Activated CD4-positive, CD25-positive, alpha-beta regulatory T cell (primary cell): ENCODE measurements at places on chromosomes 4 and X.

DNA sequence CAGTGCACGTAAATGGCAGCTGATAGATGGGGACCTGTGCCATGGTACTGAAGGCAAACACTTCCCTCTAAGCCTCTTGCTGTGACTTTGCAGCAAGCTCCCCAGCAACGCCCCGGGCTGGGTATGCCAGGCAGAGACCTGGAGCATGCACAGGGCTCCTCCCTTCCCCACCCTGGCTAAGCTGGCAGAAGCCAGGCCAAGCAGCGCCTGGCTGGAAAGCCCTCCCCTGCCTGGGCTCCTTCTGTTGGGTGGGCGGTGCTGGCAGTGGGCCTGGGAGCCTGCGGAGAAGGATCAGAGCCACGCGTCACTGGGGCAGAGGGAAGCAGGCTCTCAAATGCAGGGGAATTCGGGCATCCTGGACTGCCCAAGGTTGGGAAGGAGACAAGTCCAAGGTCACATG is 3.6 kb downstream of the ATP2B3 start:
- DNase-seq = no peak

- DNase-seq = no peak
Observed at GRCh38 chr4:139770361-139770760, 104.7 kb downstream of the MGST2 start.

DNA sequence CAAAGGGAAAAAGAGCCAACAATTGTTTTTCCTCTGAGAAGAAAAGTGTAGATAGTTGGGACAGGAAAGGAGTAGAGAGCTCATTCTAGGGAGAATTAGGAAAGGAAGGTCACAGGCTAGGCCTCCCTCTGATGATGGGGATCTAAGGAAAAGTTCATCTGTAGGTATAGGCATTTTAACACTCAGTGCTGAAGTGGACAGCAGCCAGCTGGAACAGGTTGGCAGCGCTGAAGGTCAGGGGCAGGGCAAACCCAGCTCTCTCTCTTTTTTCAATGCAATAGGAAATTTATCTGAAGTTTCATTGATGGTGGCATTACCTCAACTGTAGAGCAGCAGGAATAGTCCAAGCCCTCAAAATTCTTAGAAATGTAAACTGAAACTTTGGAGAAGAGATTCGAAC is 98.5 kb upstream of the ETNPPL start:
- DNase-seq = no peak

DNA sequence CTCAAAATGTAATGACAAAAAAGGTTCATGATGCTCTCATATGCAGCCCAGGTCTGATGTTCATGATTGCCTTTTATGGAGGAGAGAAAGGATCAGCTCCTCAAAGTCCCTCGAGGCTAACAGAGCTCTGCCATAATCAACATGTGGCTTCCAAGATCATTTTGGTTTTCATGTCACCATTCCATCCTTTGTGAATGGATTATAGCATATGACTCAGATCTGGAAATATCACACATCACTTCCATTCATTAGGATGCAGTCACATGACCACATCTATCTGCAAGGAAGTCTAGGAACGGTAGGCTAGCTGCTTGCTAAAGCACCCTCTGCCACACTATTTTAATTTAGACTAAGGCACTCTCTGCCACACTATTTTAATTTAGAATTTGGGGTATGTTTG is 77.6 kb downstream of the COX18 start:
- DNase-seq = no peak

DNA sequence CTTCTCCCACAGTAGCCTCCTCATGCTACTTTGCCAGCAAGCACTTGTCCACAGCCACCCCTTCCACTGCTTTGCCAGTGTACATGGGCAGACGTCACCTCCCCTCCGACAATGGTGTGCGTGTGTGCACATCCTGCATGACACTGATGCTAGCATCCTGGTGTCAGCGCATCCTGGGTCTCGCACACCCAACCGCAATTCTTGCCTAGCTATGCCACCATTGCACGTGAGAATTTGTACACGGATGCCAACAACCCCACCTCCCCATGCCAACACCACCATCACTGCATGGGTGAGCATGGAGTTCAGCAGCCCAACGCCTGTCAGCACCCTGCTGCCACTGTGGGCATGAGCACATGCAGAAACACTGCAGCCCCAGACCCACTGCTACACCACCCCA is 550.0 kb downstream of the STPG2 start:
- no peak for DNase-seq

GRCh38 chrX:133646719-133647116 is 231.4 kb upstream of the GPC4 start:
- no peak for DNase-seq

GRCh38 chrX:25096522-25097045 is 80.8 kb upstream of the ARX start:
- no peak for DNase-seq

DNA sequence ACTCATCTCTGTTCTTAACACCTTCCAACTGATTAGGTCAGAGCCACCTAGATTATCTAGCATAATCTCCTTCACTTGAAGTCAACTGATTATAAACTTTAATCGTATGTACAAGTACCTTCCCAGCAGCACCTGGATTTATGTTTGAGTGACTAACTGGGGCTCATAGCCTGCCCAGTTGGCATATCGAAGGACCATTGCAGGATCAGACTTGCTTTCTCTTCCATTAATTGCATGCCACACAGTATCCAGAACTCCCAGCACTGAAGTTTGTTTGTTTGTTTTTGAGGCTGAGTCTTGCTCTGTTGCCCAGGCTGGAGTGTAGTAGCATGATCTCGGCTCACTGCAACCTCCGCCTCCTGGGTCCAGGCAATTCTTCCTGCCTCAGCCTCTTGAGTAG is 27.9 kb downstream of the GRK4 start:
- no peak for DNase-seq

DNA sequence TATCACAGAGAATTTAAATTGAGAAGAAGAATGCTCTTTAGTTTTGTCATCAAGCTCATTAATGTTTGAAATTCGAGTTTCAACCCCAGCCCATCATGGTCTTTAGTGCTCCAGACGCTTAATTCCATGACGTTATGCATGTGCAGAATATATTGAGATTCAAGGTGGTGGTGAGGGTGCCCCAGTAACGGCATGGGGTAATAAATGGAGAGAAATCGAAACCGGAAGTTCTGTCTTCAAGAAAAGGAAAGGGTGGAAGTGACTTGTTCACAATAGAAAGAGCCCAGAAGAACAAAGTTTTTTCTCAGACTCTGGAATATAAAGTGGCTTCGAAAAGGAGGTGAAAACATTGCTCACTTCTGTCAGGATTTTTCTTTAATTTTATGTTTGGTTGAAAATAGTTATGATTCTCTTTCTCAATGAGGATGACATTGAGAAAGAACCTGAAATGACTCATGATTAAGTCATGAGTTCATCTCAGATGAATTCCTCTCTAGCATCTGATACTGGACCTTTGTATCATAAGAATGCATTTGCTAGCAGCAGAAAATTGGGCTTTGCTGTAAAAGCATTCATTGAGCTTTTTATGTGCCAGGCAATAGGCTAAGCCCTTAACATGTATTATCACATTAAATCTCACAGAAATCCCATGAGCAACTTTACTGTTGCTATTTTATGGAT is 779 bp upstream of the DDX60L start:
- DNase-seq = peak; percentile 8

GRCh38 chr4:186644737-186645261 is 78.9 kb downstream of the FAT1 start:
- DNase-seq = no peak

- DNase-seq = no peak
Observed at GRCh38 chrX:95733426-95733825, 951.2 kb upstream of the DIAPH2 start.

- DNase-seq = no peak
Observed at GRCh38 chr4:14223461-14223860, 595.9 kb upstream of the BOD1L1 start.

DNA sequence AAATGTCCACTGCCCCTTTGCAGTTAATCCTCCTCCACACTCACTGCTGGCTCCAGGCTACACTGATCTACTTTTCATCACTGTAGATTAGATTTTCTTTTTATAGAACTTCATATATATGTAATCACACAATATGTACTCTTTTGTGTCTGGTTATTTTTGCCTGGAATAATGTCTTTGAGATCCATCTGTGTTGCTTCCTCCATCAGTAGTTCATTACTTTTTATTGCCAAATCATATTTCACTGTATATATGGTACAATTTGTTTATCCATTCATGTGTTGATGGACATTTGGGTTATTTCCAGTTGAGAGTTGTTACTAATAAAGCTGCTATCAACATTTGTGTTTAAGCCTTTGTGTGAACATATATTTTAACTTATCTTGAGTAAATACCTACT is 126.4 kb upstream of the SMIM10 start:
- no peak for DNase-seq

GRCh38 chrX:56791456-56791855 is 62.4 kb downstream of the NBDY start:
- DNase-seq = no peak

DNA sequence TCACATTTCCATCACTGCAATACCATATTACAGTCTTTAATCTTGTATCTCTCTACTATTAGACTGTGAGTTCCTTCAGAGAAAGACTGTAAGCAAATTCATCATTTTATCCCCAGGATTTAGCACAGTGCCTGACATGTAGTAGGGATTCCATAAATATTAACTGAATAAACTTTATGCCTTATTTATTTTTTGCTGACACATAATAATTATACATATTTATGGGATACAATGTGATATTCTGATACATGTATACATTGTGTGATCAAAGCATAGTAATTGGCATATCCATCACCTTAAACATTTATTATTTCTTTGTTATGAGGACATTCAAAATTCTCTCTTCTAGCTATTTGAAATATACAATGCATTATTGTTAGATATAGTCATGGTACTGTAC is 3.7 kb downstream of the PPEF2 start:
- DNase-seq = no peak

DNA sequence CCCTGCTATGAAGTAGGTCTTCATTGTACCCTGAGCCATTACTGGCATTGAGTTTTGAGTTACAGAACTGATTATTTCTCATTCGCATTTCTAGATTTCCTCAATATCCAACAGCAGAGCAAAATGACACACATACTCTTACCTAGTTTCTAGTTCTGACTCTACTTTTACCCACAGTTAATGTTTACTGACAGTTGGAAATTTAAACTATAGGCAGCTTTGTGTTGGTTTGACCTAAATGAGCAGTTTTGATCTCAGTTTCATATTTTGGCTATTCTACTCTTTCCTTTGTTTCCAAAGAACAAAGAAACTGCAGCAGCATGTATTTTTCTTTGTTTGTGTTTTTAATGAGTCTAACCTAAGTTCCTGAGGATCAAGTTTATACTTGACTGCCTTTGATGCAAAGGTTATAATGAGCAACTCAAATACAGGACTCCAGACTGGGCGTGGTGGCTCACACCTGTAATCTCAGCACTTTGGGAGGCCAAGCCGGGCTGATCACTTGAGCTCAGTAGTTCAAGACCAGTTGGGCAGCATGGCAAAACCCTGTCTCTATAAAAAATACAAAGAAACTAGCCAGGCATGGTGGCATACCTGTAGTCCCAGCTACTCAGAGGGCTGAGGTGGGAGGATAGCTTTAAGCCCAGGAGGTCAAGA is 30.4 kb downstream of the TXK start:
- no peak for DNase-seq

- no peak for DNase-seq
Observed at GRCh38 chr4:14410516-14410915, 591.8 kb upstream of the CPEB2 start.

GRCh38 chr4:102157984-102158383 is 187.3 kb downstream of the SLC39A8 start:
- DNase-seq = no peak

DNA sequence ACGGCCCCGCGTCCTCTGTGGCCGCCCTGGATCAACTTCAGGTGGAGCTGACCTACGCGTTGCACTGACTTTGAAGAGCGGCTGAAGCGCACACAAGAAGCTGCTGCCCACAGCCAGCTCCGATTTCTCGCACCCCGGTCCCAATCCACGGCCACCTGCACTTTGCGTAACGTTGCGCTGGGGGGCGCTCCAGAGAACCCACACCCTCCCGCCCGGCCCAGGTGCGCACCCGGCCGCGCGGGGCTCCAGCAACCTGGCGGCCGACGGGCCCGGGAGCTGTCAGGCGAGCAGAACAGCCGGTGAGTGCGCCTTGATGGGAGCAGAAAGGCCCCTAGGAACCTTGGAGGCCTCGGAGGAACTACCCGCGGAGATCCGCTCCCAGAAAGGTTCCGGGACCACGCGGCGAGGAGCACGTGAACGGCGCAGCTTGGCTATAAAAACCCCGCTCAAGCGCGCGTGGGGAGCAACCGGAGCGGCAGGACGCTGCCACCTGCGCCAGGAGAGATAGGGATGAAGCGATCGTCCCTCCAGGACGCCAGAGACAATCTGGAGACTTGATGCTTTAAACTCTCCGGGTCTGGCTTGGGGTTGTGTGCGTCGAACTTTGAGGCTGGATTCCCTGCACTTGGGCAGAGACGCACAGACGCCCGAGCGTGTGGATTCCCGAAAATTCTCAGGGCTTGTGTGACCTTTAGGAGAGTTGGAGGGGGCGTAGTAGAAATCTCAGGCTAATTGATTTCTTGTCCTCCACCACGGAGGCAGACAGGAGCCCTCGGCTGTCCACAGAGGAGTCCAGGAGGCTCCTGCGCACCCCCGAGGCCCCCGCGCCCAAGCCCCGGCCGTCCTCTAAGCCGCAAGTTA is 591 bp upstream of the NWD2 start:
- no peak for DNase-seq

- DNase-seq = no peak
Observed at GRCh38 chr4:3355266-3355748, 62.5 kb downstream of the RGS12 start.

GRCh38 chr4:87895964-87896621 is 63.3 kb downstream of the MEPE start:
- no peak for DNase-seq

DNA sequence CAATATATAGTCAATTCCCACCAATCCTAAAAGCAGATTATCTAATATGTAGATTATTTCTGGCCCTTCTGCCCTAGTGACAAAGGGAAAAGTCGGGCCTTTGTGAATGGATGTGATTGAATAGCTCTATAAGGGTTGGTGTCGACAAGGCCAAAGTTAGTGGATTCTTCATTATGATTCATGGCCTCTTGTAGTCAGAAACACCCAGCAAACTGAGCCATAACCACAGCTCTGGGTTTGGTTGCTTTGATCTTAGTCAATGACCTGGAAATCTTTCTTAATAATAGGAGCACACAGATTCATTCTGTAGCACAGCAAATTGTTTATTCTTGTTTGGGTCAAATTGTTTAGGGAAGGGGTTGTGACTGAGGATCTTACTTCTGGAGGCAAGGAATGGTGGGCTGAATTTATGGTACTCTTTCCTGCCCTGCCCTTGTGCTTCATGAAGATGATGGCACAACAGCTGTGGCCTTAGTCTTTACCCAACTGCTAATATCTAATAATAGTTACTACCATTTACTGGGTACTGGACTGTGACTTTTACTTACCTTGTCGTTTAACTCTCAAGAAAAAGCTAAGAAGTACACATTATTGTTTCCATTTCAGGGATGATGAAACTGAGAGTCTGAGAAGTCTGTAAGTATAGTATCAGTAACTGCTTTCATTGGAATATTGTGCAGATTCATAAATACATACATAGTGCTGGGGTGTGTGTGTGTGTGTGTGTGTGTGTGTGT is 74.0 kb downstream of the AFF2 start:
- DNase-seq = no peak

GRCh38 chr4:88979276-88979675 is 77.7 kb downstream of the FAM13A start:
- DNase-seq = no peak
